ENCODE measurements at places on chromosomes 3 and 15.

- no peak for DNase-seq
These were observed 222.9 kb downstream of the TPRG1 start for GRCh38 chr3:189394599-189395121.

GRCh38 chr3:10717756-10718155 is 98.3 kb upstream of the SLC6A11 start:
- DNase-seq, result no peak

- DNase-seq, result no peak
These were observed 4.9 kb downstream of the OGG1 start for GRCh38 chr3:9754678-9755077.

GRCh38 chr3:11582191-11582968 is 61.3 kb downstream of the VGLL4 start:
- DNase-seq, result no peak

- no peak for DNase-seq
These were observed 5.7 kb upstream of the CYP11A1 start for GRCh38 chr15:74373056-74373650.

GRCh38 chr3:190224863-190225692 is 97.2 kb downstream of the CLDN1 start:
- no peak for DNase-seq

DNA sequence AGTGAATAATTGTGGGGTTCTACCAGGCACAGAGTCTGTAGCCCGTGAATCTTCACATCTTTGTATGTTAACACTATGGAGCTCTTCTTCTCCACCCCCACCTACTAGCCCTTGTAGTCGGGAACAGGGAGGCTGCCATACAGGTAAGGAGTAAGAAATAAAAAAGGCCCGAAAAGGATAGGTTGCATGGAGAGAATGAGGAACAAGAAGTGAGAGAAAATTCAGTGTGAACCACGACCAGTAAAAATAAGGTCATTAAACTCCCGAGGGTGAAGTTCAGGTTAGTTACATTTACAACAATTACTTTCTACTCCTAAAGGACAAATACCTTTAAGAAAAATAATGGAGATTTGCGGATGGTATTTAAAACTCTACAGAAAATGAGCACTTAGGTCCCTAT is 53.3 kb downstream of the OSBPL10 start:
- DNase-seq, result no peak

- DNase-seq, result no peak
These were observed 202.8 kb upstream of the MRPL3 start for GRCh38 chr3:131705558-131706051.

GRCh38 chr3:195746346-195746745 is 25.6 kb downstream of the MUC20 start:
- no peak for DNase-seq

- no peak for DNase-seq
These were observed 1.5 kb downstream of the CCK start for GRCh38 chr3:42264399-42265058.

- no peak for DNase-seq
These were observed 166.4 kb upstream of the TLE3 start for GRCh38 chr15:70264014-70264582.

GRCh38 chr15:66163553-66163952 is 90.0 kb downstream of the MEGF11 start:
- DNase-seq, result no peak

DNA sequence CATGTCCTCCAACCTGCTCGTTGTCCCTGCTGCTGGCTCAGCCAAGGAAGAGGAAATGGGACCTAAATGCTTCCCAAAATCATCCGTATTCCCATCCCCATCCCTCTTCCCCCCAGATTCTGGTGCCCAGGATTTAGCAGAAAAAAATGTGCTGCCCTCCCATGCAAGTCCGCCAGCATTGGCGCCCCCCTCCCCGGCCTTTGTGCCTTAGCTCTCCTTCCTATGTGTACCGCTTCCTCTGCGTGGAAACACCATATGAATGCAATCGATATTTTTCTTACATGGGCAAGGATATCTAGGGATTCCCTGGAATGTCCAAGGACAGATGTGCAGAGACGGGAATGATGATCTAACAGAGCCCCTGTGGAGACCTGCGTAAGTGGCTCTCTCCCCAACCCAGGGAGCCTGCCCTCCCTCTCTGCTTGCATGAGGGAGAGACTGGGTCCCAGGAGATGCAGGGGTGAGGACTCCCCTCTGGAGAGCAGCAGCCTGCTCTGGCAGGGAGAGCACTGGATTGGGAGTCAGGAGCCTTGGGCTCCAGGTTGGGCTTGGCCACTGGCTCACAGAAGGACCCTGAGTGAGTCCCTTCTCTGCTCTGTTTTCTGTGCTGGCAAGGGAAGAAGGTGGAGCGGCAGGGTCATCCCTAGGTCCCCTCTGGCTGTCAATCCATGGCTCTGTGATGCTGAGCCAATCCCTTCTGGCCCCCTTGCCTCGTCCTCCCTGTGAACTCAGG is 227.2 kb downstream of the XXYLT1 start:
- no peak for DNase-seq

DNA sequence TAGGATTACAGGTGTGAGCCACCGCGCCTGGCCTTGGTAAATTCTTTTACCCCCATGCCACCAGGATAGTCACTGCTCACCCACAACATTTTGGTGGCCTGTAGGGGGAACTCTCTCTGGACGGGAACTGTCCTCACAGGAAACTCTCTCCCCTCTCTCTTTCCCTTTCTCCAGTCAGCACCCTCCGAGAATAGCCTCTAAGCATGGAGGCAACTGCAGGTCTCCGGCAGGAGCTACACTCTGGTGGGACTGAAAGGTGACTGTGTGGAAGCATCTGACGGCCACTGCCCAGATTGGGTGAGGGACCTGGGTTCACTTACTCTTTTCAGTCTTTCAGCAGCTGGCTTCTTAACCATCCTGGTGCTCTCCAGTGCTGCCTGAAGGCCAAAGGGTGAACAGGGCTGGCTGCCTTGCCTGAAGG is 21.3 kb downstream of the TRANK1 start:
- no peak for DNase-seq

DNA sequence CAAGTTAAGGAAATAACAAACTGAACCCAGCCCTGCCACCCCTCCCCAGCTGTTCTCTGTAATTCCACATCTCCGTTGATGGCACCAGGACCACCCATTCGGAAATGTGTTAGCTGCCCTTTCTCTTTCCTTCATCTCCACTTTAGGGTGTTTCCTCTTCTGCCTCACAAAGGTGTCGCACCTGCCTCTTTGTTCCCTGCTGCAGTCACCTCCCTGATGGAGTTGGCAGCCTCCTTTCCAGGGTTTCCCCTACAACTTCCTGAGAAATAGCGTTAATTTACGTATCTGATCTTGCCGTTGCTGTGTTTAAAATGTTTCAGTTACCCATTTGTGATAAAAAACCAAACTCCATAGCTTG is 57.3 kb downstream of the GPR171 start:
- no peak for DNase-seq

Measured in T-cell (primary cell).